ENCODE measurements at places on chromosomes 6 and 20.

- DNase-seq = no peak
These were observed 118.7 kb downstream of the OPRM1 start for GRCh38 chr6:154157706-154158105.

DNA sequence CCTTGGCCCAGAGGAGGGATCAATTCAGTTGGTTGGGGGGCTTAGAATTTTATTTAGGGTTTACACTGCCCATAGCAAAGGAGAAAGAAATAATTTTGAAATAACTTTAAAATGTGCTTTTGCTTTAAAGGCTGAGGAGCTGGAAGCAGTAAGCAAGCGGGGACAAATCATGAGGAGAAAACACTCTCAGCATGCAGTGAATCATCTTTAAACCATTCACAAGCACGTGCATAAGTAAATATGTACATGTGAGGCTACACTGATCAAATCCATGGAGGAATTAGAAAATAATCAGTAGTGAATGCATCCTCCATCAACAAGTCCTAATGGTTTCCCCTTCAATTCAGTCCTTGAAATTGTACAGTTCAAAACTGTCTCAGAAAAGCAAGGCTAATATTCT, 181.0 kb downstream of the MTFR2 start:
- DNase-seq = peak; percentile 86

DNA sequence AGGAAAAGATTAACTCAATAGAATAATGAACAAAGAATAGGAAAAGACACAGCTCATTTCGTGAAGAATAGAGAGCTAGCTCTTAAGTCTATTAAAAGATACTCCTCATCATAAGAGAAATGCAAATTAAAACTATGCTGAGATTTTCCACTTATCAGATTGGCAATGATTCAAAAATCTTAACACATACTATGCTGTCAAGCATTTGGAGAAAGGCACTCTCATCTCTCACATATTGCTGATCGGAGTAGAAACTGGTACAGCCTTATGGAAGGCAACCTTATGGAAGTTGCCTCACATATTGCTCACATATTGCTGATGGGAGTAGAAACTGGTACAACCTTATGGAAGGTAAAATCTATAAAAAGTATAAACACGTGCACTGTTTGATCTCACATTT, 21.4 kb upstream of the PLAGL1 start:
- DNase-seq = peak; percentile 7

- no peak for DNase-seq
These were observed 36.8 kb upstream of the LRFN2 start for GRCh38 chr6:40623932-40624331.

GRCh38 chr20:58481481-58482021, 33.6 kb downstream of the APCDD1L start:
- DNase-seq = peak; percentile 46

DNA sequence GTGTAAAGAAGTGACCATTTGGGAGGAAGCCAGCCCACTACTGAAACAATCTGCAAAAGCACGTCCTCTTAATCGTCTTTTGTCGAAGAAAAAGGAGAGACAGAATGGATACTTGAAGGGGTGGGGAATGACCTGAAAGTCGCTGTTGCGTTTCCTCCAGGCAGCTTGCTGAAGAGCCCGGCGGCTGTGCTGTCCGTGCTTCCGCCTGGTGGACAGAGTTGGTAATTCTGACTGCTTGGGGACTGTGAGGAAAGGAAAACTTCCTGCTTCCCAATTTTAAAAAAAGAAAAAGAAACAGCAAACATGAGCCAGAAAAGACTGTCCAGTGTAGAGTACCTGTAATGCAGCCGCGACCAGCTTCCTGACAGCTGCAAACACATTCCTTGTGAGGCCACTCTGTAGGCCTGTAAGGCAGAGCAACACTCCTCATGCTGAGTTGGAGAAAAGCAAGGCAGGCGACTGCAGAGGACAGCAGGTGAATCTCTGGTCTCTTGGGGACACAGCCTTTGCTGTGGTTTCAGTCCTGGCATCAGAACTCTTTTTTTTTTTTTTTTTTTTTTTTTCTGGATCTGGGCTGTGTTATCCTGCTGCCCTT, 251.1 kb upstream of the TBX18 start:
- DNase-seq = peak; percentile 73

- DNase-seq = no peak
These were observed 67.0 kb downstream of the SLX4IP start for GRCh38 chr20:10502098-10502526.

DNA sequence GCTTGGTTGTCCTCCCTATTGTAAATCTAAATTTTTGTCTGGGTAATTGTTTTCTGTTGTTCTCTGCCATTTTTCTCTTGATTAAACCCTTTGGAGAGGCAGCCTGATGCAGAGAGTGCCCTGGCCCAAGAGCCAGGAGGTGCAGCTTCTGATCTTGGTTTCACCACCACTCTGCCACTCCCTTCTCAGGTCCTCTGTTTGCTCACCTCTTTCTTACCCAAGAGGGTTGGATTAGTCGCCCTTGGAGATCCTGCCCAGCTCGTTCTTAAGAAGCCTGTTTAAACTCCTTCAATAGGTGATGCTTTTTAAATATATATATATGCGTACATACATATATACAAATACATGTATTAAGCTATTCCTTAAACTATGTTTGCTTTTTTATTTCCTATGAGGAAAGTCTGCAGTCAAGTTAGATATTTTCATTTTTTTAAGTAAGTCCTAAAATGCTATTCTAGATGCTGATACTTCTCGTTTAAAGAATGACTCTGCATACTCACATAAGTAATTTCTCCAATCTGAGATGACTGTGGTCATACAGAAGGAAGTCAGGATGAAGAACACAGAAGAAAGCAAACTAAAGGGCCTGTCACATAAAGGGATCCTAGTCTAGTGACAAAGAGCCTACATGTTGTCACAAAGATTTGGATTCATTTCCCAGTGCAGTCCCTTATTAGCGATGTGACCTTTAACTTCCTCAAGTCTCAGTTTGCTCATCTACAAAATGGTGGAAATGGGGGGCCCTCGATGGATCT, 19.9 kb downstream of the TPD52L1 start:
- DNase-seq = no peak

GRCh38 chr6:135145063-135145800, 35.9 kb upstream of the MYB start:
- DNase-seq = peak; percentile 60

DNA sequence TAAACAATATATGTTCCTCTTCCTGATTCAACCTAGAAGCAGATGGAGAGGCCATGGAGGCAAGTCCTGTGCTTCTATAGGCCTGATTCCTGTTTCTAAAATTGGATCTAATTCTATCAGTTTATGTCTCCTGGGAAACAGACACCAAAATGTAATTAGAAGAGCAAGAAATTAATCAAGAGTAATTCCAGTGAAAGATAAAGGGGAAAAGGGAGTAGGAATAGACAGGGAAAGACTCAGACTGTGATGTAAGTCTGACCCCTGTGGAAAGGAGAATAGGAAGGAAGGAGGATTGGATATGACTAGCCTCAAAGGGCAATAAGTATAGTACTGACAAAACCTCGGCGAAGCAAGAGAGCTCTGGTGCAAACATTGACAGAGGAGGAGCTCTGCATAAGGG, 33.9 kb upstream of the FBXO30 start:
- no peak for DNase-seq

- DNase-seq = peak; percentile 78
These were observed 184.7 kb downstream of the HDGFL1 start for GRCh38 chr6:22754061-22754460.

DNA sequence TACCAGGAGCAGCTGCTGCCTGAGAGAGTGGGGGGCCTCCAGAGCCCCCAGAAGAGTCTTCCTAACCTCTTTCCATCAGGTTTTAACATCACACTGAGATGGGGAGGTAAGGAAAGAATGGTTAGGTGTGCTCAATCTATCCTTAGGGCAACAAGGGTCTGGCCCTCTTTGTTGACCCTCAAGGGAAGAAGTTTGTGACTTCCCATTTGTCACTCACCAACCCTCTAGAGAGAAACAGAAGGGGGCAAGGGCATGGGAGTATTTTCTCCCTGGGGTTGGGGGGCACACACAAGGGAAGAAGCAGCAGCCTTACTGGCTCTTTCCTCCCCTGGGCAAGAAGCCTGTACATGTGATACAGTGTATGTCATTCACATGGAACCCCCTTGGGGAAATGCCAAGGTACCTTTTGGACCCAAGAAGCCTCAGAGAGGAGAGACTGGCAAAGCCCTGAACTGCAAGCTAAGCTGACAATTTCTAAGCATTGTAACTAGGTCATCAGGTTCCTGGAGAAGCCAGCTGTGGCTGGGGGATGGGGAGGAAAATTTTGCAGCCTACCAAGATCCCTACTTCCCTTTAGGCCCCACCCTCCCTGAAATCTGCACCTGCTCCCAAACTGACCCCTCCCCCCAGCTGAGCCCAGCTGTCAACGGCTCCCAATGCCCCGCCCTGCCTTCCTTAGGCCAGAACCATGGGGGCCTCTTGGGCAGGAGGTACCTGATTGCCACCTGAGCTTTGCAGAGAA, 14.5 kb downstream of the BCL2L1 start:
- no peak for DNase-seq

DNA sequence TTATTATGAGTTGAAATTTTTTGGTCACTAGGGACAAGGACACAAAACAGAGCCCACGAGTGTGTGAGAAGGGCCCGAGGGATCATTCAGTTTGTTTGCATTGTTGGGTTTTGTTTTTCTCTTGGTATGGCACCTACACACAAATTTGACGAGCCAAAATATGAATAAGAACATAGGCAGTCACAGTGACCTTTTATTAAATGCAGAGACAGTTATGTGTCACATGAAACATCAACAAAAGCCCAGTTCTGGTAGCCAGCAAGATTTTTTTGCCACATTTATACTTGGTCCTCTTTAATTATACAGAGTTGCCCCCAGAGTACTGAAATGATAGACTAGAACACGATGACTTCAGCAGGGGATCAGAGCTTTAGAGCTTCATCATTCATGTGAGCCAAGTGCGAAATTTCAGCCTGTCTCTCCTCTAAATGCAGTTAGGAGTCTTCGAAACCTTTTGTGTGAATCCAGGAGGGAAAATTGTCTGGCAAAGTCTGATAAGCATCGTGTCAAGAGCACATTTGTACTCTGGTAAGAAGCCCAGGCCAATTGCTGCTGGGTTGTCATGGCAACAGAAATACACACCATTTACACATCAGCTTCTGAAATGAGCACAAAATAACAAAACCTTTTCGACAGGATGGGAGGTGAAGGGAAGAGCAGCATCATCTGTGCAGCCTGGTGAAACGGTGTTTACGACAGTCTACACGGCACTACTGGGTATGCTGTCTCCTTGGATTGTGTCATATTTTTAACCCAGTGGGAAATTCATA, 79.2 kb upstream of the RIPOR2 start:
- peak; percentile 87 for DNase-seq

GRCh38 chr6:170476360-170476759, 76.7 kb downstream of the PSMB1 start:
- no peak for DNase-seq

GRCh38 chr6:102701019-102701418, 1307.5 kb downstream of the GRIK2 start:
- no peak for DNase-seq

DNA sequence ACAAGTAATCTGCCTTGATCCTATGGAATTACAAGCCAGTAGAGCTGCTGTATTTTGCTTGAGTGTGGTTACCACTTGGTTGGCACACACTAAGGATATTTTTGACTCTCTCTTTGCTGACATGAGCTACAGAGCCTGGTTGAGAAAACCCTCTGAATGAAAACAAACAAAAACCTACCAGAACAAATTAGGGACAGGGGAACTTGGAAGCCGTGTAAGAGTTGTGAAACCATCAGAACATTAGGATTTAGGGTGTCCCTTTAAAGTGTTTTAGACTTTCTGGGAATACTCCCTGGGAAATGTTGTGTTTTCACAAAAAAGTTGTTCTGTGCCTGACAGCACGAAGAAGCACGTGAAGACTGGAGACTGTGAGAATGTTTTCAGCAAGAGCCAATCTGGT, 20.5 kb upstream of the PDE7B start:
- no peak for DNase-seq

DNA sequence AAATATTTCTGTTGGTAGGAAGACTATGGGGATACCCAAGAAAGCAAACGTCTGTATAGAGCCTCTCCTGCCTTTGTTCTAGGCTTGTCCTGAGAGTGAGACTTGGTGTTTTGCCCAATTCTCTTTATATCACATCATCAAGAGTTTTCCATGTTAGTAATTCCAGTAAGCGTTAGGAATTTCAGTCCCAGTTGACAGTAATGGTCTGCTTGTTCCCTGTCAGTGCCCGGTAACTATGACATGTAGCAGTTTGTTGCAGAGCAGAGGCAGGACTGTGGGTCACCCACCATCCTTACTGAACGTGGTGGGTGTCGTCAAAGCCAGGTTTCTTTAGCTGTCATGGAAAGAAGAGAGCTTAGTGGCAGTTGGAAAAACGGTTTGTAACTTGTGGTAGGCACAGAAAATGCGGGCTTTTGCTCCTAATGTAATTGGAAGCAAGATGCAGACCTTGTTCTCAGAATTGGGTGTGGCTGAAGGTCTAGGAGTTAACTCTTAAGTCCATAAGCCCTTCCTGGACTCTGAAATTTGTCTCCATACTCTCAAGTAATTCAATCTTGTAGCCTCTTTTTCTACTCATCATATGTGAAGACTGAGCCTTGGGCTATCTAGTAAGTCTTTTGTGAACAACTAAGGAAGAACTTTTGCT, 188.8 kb downstream of the TMEM242 start:
- DNase-seq = no peak

DNA sequence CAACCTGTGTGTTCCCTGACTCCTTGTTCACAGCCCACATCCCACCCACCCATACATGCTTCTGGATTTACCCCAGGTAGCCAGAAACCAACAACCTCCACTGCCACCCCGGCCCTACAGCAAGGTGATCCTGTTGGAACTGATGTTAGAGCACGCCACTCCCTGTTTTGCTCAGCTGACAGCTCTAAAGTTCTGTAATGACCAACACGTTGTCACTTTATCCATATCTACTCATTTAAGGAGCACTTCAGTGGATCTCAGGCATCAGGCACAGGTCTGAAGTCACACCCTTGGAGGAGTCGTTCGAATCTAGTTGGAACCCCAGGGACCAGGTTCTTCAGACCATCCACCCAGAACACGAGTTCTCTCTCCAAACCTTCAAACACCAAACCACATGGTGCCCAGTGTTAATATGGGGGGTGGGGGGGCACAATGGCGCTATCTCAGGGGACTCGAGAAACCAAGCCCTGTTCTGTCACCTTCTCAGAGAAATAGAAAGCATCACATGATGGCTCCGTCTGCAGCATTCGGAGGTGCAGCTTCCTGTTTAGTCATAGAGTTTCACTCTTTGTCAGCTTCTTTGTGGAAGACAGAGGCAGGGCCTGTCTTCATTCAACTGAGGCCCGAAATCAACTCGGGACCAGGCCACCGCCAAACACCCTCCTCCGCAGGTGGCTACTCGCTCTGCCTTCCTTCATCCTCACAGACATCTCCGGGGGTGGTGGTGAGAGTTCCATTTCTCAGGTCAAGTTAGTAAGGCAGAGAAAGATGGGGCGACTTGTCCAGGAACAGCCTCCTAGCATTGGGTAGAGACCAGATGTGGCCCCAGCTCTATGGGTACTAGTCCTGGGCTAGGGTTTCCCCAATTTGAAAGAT, 142.2 kb downstream of the NFATC2 start:
- DNase-seq = no peak

All from iris pigment epithelial cell (primary cell).